ENCODE measurements at places on chromosomes 5 and 9.

DNA sequence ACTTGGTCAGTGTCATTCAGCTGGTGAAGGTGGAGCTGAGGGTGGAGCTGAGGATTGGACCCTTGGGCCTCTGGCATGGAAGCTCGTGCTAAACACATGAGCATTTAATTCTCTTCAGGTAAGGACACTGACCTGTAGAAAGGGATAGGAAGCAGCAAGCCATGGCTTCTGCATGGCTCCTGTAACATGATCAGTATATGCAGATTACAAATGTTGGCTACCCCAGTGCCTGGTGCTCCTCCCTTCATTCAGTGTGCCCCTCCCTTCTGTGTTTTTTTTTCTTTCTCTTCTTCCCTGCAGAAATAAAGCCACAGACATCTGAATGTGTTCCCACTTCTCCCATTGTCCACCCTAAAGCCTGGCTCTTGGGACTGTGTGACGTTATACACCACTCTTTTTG lies 52.9 kb downstream of the ARHGAP26 start:
- DNase-seq = no peak

- DNase-seq = no peak
Measured at GRCh38 chr5:56142614-56143372, 90.3 kb downstream of the ANKRD55 start.

- no peak for DNase-seq
Measured at GRCh38 chr9:33227008-33227398, 13.0 kb upstream of the SPINK4 start.

GRCh38 chr9:136667214-136667939 lies 4.7 kb downstream of the EGFL7 start:
- no peak for DNase-seq

GRCh38 chr5:2570586-2570985 lies 180.9 kb downstream of the IRX2 start:
- no peak for DNase-seq

GRCh38 chr5:52995095-52995494 lies 5.9 kb downstream of the ITGA2 start:
- DNase-seq = no peak

- no peak for DNase-seq
Measured at GRCh38 chr9:82209797-82210470, 221.4 kb downstream of the SPATA31D1 start.

- DNase-seq = no peak
Measured at GRCh38 chr9:132238026-132238972, 76.4 kb downstream of the NTNG2 start.

GRCh38 chr9:99259231-99259918 lies 37.3 kb downstream of the SEC61B start:
- no peak for DNase-seq

DNA sequence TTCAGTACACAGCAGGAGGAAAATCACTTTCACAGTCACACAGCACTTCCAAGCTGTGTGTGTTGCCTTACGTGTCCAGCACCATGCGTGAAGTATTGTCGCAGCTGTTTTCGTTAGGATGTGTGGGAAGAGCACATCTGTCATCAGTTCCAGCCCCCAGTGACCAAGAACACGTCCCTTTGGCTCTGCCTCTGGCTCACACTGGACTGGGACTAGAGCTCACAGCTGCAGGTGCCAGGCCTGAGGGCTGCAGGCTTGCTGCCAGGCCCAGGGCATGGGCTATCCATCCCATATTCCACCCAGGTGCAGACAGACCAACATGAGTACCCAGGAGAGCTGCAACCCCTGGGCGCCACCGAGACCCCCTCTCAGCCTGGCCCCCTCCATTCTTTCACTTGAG lies 60.5 kb upstream of the ANKRD33B start:
- no peak for DNase-seq

DNA sequence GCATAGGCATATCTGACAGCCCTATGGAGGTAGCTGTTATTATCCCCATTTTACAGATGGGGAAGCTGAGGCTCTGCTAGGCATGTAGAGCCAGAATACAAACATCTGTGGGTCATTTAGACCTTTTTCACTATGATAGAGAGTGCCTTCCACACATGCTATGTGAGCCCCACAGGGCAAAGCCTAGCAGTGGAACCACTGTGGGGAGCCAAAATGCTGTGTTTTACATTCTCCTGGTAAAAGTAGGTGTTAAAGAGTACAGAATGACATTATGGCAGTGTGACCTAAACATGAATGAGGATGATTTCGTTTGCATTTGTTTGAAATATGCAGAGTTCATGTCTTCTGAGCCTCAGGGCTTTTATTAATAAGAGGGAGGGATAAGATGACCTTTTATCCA lies 265.2 kb downstream of the MAST4 start:
- DNase-seq = no peak

DNA sequence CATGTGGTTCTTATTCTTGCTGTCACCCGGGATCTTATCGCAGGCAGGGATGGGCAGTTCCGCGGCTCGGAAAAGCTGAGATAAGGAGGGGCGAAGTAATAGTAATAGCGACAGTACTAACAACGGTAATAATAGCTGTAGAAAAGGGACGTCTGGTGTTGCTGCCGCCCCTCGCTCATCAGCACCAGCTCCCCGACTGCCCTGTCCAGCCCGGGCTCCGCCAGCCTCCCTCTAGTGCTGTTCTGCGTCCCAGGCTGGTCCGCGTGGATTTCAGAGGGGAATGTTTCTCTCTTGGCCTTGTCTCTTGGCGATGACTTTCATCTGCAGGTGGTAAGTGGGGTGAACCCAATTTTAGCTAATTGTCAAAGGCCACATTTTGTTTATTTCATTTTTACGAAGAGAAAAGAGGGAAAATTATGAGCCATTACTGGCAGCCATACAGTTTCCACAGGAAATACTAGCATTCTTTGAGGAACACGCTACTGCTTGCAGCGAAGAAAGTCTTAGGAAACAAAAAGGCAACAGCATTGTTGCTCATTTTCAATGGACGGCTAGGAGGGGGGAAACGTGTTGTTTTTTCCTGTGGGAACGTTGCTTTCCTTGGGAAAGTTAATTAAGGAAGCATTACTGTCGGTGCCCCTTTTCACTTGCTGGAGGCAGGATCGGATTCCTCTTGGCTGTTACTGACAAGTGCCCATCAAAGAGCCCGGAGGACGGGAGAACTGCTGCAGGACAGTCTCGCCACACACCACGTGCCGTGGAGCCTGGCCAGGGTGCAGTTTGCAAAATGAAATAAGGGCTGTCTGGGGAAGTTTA lies 762 bp downstream of the SNCAIP start:
- DNase-seq = no peak

GRCh38 chr5:3311433-3311832 lies 284.2 kb upstream of the IRX1 start:
- DNase-seq = no peak

DNA sequence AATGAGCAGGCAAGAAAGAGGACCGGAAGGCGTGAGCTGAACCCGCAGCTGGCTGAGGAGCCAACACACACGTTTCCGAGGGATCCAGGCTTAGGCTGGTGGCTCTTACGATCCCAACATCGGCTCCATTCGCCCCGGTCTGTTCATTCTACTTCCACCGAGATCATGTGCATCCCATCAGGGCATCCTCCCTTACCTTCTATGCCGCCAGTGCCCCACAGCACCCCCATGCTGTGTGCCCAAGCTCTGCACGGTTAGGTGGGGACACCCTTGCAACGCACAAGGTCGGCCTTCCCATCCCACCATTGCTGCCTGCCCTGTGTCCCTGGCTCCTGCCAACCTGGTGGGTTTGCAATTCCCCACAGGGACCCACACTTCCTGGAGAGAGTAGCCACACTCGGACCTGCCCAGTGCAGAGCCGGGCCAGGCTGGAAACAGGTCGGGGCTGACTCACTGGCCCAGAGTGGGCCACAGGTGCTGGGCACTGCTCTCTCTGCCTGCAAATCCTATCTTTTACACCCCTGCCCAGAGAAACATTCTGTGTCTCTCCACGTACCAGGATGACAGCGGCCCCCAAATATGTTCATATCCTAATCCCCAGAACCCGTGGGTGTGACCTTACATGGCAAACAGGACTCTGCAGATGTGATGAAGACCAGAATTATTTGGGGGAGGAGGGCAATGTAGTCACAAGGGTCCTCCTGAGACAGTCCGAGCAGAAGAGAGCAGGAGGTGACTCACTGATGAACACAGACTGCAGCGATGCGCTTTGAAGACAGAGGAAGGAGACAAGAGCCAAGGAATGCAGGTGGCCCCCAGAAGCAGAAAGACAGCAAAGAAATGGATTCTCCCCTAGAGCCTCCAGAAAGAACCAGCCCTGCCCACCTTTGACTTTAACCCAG lies 182.2 kb downstream of the AUH start:
- no peak for DNase-seq

DNA sequence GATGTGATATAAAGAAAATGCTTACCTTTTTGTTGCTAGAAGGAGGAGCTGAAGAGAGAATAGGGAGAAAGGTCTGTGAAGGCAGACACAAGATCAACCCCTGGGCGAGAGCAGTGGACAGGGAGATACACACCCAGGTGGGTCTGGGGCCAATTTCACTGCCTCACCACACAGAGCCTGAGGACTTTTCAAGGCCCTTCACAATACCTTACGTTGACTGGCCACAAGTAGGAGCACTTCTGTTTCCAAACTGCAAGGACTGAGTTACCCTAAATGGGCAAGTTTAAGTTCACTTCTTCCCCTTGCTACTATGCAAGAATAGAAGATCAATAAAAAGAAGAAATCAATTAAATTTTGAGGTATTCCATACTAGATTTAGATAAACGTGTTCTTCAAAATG lies 174.5 kb upstream of the SLC12A2 start:
- DNase-seq = no peak

GRCh38 chr5:178250263-178250662 lies 17.7 kb upstream of the PHYKPL start:
- DNase-seq = no peak
